NCI-H2227 treated with DMSO at 0.1 percent for 48 hours (cell line): ENCODE measurements at places on chromosomes 6 and 20.

GRCh38 chr6:125748406-125749172, 843 bp upstream of the HEY2 start:
- DNase-seq: no peak

DNA sequence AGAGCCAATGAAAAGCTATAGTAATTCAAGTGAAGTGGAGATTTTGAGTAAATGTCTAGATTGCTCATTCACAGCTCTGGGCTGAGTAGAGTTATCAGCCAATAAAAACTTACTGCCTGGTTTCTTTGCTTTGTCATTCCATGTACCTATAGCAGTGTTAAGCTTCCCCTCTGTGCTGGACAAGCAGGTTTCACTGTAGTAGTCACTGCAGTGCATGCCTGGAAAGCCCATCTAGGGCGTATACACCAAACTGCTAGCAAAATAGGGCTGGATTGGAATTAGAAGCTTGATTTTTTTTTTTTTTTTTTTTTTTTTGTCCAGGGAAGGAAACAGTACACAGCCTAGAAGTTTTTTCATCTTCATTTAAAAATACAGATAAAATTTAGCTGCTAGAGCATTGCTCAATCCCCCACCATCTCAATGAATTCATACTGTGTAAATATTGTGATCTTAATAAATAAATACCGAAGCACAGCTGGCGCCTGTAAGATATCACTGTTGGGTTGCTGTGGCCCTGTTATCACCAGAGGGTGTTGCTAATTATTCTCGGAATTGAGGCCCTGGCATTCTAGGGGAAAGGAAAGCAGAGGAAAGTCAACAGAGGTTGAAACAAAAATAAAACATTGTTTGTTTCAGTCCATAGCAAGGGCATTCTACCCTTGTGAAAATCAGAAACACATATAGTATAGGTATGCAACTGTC, 968.5 kb upstream of the GJE1 start:
- no peak for DNase-seq

DNA sequence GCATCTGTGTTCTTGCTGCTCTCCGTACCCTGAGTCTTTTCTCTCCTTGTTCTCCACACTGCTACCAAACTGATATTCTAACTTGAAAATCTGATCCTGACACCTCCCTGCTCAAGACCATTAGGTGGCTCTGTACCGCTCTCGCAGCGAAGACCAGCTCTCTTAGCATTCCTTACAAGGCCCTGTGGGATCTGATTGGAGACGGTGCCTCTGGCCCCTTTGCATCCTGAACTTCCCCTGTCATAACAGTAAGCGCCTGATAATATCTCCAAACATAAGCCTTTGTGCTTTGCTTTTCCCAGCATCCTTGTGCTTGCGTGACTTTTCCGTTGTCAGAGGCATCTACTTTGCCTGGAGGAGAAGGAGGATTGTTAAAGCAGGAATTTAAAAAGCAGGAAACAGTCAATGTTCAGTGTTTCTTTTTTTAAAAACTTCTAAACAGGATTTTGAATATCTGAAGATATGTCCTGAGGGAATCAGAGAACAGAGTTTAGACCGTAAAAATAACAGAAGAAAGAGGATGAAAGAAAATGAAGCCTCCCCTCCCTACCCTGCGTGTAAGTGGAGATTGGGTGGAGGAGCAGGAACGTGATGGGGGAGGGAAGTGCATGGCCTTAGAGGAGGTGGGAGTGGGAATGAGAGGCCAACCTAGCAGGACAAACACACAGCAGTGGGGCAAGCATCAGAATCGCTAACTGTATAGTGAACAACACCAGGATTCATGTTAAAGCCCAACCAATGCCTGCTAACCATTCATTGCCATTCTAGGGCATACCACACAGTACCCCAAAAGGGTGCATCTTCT, 89.2 kb upstream of the STMND1 start:
- DNase-seq: no peak

DNA sequence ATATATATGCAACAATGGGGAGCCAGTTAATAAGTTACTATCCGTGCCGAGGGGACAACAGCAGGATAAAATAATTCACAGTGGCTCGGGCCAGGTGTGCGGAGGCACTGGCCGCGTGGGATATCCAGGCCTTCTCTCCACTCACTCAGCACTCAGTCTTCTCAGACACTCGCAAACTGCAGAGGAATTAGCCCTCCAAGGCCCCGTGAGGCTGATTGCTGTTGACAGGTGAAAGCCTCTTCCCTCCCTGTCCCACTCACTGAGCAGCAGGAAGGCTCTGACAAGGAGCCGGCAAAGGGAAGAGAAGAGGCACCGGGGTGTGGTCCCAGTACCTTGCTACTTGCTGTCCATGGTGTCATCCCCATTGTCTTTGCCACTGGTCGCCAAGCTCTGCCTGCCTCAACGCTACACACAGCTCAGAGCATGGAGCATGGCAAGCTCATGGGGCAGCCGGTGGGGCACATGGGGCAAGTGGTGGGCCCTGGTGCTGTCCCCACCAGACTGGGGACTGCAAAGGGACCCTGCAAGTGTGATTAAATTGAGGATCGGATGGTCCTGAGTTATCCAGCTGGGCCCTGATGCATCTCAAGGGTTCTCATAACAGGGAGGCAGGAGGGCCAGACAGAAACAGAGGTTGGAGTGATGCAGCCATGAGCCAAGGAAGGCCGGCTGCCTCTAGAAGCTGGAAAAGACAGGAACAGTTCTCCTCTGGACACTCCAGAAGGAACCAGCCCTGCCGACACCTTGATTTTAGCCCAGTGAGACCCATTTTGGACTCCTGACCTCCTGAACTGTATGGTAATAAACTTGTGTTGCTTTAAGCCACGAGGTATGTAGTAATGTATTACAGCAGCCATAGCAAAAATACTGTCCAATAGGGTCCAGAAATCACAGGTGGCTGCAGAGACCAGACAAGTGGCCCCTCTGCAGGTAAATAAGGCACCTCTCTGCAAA, 119.7 kb downstream of the PSMB1 start:
- no peak for DNase-seq

- DNase-seq: peak; percentile 55
These were observed 538 bp upstream of the ZFP64 start for GRCh38 chr20:52191916-52192718.

GRCh38 chr6:34511214-34511914, 44.8 kb downstream of the SPDEF start:
- no peak for DNase-seq

- no peak for DNase-seq
These were observed 465.2 kb upstream of the MAN1A1 start for GRCh38 chr6:119814609-119815400.

GRCh38 chr20:15763366-15763765, 809.9 kb downstream of the KIF16B start:
- no peak for DNase-seq

GRCh38 chr20:37733416-37733815, 39.6 kb downstream of the CTNNBL1 start:
- DNase-seq: no peak

GRCh38 chr6:158907931-158908330, 88.8 kb upstream of the EZR start:
- DNase-seq: no peak

GRCh38 chr6:93318121-93318520, 101.2 kb downstream of the EPHA7 start:
- no peak for DNase-seq

DNA sequence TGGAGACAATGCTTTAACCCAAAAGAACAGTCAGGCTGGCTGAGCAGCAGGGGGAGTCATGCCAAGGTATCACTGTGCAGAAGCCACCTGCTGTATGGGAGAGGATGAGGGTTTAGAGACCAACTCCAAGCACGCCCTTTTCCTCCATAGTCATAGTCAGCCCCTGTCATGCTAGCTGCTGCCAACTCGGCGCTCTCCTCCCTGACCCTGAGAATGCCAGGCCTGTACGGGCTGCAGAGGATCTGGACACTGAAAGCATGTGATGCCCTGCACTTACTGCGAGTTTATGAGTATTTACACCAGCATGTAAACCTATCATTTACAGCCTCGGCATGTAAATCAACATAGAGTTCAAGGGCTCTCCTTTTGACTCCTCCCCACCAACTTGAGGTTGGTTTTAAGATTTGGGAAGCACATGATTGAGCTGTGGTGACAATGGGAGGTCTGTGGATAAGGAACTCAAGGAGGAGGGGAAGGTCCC, 11.7 kb upstream of the SCUBE3 start:
- DNase-seq: peak; percentile 27

DNA sequence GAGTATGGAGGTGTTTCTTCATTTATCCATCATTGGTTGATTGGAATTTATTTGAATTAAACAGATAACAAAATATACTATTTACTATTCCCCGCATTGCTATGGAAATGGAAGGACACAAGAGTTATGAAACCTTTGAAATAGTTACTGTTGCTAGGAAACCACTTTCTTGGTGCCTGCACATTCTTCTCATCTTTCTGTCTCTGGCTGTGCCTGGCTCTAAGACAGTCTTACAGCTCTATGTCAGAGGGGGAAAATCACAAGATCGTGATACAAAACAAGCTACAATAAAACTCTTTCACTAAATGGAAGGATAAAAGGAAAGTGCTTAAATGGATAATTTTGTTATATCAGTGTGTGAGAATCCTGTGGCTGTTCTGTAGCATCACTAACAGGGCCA, 453.0 kb downstream of the LMBRD1 start:
- DNase-seq: no peak

DNA sequence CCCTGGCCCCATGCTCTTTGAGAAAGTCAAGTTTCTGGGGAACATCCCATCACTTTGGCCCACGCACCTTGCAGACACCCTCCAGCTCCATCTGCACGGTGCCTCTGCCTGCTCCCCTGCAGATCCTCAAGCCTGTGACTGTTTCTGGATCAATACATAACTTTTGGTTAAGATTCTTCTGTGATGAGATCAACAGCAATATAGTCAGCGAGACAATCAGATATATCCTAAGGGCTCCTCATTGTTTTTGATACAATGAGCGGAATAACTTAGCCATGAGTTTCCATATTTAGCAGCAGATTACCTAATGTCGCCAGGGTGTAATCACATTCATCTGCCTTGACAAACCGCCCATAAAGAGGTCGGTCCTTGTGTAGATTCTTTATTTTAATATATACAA, 109.3 kb upstream of the MTHFD1L start:
- no peak for DNase-seq

GRCh38 chr6:159252955-159253508, 83.8 kb downstream of the FNDC1 start:
- no peak for DNase-seq

- peak; percentile 98 for DNase-seq
These were observed 113.5 kb upstream of the BTN3A2 start for GRCh38 chr6:26251354-26252076.

GRCh38 chr6:134826889-134827737, 122.8 kb downstream of the ALDH8A1 start:
- DNase-seq: no peak

DNA sequence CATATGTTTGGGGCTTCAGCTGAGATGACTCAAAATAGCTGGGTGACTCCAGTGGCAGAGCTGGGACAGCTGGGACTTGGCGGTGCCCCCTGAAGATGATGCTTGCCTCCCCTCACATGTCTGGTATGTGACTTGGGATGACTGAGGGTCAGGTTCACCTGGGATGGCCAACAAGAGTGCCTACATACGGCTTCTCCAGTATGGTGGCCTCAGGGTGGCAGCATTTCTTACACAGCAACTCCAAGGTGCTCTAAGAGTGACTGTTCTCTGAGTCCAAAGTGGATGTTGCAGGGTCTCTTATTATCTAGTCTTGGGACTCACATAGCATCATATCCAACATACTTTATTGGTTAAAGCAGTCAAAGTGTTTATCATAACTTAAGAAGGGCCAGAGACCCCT, 87.8 kb upstream of the CENPW start:
- DNase-seq: no peak

GRCh38 chr6:44898296-44898930, 429.7 kb upstream of the RUNX2 start:
- DNase-seq: no peak
